ENCODE measurements at places on chromosomes 4 and X.
A peak's percentile ranks its signal among the peaks of the same experiment; 100 is the strongest.

GRCh38 chr4:83208371-83209365, 75.9 kb downstream of the COQ2 start:
- DNase-seq = no peak

DNA sequence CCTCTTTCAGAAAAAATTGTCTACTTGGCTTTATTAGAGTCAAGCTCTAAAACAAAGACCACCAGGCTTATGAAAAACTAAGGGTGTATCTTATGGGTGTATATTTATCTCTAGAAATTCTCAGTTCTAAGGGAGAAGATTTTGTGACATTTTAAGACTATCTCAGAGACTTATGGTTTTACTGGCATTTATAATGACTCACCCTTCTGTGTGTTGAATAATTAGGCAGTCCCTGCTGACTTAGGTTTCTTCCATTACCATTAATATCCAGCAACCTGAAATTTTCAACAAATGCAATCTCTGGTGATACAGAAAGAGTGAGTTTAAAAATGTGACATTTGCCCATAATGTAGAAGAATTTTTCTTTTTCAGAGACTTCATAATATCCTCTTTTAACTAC, 1015.0 kb upstream of the AGA start:
- no peak for DNase-seq

- DNase-seq = no peak
Measured at GRCh38 chr4:6504900-6505496, 32.6 kb upstream of the PPP2R2C start.

GRCh38 chr4:74855879-74856278, 61.6 kb upstream of the BTC start:
- no peak for DNase-seq

DNA sequence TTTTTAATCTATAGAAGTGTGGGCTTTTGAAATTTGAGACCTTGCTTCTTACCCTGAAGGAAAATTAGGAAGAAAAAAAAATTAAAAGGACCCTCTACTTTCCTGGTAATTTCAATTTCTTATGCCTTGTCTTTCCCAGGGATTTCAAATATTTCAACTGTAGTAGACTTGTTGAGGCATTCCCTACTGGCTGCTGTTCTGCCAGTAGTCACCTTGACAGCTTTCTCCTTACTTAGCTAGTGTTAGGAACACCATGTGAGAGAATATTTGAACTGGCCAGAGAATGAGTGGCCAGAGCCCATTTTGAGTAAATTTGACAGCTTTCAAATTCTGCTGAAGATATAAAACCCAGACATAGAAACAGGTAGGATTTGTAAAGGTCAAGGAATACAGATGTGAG, 24.0 kb upstream of the GBA3 start:
- no peak for DNase-seq

GRCh38 chr4:102174719-102175189, 170.5 kb downstream of the SLC39A8 start:
- DNase-seq = no peak

DNA sequence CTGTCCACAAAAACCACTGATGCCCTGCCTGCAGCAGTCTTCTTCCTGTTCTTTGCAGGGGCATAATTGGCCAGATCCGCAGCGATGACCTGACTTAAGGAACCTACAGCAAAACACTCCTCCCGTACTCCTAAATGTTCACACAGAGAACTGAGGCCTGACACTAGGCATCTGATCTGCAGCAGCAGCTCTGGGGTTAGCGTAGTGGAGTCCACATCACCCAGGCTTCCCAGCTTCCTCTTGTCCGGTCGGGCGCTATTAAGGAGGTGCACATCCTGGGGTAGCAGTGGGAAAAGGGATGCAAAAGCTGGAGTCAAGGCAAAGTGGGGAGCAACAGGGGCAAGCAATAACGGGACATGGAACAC, 758 bp downstream of the SCFD2 start:
- DNase-seq = peak; percentile 50

- DNase-seq = no peak
Measured at GRCh38 chrX:5220421-5220820, 1008.2 kb downstream of the NLGN4X start.

- DNase-seq = no peak
Measured at GRCh38 chrX:40685362-40685918, 38.1 kb upstream of the CXorf38 start.

DNA sequence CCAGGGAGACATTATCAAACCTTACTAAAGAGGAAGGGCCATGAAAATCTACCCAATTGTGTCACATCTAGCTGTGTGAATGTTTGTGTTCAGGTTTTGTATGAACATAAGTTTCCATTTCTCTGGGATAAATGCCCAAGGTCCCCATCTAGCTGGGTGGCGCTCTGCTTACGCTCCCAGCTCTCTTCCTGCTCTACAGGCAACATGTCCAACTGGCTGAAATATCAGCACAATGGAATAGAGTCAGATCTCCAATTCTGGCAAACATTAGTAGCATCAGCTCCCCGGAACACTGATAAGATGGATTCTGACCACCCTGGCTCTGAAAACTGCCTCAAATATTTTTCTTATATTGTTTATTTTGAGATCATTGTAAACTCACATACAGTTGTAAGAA, 74.8 kb downstream of the IRF2 start:
- DNase-seq = no peak

- no peak for DNase-seq
Measured at GRCh38 chr4:87688316-87688715, 38.2 kb downstream of the DMP1 start.

- no peak for DNase-seq
Measured at GRCh38 chrX:132119283-132119682, 8.5 kb downstream of the FRMD7 start.

DNA sequence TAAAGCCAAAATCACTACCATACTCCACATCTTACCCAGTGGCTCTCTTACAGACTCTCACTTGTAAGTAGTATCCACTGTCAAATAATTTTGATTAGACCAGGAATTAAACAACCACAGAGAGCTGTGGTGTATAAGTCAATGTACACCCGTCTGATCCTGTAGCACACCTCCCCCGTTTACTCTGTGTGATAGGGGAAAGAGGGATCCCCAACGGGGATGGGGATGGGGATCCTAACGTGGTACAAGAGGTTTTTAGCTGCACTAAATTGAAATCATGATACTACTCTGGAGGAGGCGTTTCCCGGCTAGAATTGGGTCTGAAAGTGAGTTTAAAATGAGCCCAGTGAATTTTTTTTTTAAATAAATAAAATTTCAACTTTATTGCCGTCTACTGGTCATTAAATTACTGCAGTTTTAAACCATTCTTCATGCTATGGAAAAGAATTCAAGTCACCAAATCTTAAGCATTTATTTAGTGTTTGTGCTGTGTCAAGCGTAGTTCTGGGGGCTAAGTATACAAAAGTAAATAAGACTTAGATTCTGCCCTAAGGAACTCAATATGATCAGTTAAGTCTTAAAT, 76.6 kb downstream of the INTS12 start:
- no peak for DNase-seq

DNA sequence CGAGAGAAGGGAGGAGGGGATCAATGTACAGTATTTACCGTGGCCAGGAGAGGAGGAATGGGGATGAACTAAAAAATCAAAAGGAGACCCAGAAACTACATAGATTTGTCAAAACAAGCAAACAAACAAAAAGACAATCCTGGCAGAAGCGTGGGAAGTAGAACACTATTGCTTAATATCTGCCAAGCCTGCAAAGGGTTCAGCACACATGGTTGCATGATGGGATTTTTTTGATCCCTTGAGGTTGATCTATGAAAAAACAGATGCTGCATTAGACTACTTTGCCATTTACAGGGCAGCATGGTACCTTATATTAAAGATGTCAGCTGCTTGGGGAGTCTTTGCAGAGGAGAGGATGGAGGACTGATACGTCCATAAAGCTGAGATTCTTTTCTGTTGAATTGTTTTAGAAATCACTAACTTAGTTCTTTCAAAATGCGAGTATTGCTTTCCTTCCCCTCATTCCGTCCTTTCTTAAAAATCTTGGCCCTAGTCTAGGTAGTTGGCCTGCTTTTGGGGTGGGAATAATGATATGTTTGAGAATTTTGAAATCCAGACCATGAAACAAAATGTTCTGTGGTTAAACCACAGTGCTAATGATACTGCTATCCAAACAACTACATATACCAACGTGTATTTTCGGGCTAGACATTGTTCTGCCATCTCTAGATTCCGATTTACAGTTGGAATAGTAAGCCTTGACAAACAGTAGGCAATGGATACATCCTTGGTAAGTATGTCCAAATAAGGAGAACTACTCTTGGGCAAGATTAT, 39.6 kb upstream of the TMEM150C start:
- no peak for DNase-seq

DNA sequence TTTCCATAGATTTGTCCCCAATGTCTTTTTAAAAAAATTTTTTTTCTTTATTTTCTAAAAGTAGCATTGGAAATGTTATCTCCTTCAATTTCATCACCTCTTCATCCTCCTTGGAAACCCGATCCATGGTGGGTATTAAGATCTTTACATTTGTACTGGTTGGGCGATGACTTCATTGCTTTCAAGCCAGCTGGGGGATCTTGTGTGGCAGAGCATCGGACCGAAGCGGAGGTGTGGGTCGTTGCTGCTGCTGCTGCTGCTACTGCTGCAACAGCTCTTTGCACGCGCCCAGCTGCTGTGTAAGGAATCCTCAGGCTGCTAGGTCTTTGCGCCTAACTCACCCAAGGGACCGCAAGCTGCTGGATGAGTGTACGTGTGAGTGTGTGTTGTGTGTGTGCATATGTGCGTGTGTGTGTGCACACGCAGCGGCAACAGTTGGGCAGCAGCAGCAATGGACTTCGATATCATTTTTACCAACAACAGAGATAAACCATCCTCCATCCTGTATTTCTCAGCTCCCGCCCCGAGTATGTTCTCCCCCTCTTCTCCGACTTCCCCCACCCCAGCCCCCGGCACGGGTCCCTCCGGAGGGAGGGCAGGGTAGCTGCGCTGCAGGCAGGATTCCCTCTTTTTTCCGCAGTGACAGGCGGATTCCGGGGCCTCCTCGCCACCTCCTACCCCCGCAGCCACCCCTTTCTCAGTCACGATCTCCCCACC, 768 bp upstream of the CDKL5 start:
- DNase-seq = peak; percentile 57

GRCh38 chrX:129716507-129716906, 22.3 kb upstream of the XPNPEP2 start:
- DNase-seq = no peak

DNA sequence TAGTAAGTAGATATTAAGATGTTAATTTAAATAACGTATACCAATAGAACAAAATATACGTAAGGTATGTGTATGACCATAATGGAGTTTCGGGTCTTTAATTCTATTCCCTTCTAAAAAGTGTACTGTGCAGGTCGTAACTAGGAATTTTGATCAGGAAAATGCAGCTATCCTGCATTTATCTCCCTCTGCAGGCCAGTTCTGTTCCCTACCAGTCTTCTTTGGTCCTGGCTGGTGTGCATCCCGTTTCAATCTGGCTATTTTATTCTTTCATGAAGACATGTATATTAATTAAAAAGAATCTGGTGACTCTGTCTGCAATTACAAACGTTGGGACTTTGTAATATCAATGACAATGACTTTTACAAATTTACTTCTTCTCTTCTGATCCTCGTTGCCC, 534.1 kb upstream of the AADAT start:
- no peak for DNase-seq

GRCh38 chr4:123418351-123418931, 21.8 kb downstream of the SPRY1 start:
- no peak for DNase-seq

DNA sequence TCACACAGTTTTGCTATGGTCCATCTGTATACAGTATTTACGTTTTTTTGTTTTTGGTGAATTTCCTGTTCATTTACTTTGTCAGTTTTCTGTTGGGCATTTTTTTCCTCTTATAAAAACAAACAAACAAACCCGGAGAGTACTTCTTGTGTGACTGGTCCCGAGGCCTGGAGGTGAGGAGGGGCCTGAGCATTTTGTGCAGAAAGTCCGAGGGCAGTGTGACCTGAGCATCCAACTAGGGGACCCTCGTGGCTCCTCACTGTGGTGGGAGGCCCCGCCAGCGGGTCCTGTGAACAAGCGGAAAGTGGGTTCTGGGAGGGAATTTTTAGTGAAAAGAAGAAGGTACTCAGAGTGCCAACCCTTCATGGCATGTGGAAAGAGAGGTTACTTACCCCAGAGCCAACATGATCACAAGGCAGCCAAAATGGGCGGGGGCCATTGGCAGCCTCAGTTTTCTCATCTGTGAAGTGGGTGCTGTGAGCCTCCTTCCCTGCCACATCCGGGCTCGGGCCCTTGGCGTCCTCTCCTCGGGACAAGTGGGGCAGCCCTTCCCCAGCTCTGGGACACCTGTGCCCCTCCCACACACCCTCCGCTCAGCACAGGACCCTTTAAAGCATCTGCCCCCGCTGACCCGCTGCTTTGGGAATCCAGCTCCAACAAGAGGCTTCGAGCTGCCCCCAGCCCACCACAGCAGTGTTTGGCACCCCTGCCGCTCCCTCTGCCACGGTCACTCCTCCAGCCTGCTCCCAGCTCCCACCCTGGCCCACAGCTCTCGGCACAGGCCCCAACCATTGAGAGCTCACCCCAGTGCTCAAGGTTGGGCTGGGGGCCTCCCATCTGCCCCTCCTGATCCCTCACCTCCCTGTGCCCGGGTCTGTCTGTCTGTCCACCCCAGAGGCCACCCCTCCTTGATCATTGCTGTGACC, 22.8 kb upstream of the GPR78 start:
- DNase-seq = no peak

GRCh38 chrX:13055486-13055885, 11.1 kb upstream of the FAM9C start:
- no peak for DNase-seq

- no peak for DNase-seq
Measured at GRCh38 chr4:68630371-68630770, 40.1 kb downstream of the UGT2B15 start.

DNA sequence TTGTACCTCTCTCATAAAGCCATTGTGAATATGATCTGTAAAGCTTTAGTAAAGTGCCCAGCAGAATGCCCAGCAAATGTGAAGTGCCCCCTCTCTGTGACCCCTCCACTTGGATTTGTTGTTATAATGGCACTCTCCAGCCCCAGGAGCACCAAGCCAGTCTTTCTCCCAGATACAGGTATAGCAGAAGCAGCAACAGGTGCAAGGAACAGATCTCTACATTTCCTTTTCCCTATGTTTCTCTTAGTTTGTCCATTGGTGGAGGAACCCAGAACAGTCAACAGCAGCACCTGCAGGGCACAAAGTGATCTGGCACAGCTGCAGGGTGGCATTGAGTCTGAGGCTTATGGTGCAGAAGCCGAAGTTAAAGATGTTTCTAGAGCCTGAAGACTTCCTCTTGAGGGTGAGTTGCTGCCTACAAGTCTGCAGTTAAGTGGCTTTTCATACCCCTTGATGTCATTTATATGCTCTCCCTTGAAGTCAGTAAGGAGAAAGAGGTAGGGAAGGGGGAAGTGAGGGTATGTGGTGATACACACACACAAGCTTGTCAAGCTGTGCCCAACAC, 16.1 kb upstream of the CXCL3 start:
- DNase-seq = no peak

DNA sequence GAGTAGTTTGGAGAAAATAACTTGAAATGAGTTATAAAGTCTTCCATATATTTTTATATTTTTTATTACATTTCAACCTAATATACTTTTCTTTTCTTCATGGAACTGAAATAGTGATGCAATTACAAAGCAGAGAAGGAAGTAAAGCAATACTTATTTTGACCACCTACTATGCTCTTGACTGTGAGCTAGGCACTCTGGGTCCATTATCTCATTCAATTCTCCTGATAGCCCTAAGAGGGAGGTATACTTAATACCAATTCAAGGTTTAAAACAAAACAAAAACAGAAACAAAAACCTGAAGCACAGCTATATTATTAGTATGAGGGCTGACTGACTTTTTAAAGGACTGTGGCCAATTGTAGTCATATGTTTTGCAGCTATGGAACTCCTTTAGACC, 193.5 kb downstream of the MAD2L1 start:
- no peak for DNase-seq

Measured in SK-N-SH (cell line).